ENCODE measurements at places on chromosomes 3 and 15.

- DNase-seq, result peak; percentile 19
Observed at GRCh38 chr15:69082021-69082502, 67.6 kb downstream of the NOX5 start.

- DNase-seq, result peak; percentile 30
Observed at GRCh38 chr3:79490165-79491028, 277.4 kb downstream of the ROBO1 start.

DNA sequence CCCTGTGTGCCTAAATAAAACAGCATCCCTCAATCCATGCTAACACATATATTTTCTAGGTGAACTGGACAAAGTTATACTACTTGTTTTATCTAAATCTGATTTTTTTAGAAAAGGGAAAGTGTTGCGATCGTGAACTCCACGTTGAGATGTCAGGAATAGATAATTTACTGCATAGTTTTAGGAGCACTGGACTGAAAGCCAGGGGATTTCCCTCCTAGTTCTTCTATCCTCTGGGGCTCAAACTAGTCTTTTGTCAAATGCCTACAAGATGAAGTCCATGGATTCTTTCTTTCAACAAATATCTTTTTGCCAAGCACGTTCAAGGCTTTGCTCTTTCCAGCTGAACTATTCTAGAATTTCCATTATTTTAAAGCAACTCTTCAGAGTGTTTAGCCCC lies 617 bp upstream of the HPS3 start:
- DNase-seq, result no peak

- DNase-seq, result no peak
Observed at GRCh38 chr3:72126441-72127223, 341.7 kb upstream of the PROK2 start.

DNA sequence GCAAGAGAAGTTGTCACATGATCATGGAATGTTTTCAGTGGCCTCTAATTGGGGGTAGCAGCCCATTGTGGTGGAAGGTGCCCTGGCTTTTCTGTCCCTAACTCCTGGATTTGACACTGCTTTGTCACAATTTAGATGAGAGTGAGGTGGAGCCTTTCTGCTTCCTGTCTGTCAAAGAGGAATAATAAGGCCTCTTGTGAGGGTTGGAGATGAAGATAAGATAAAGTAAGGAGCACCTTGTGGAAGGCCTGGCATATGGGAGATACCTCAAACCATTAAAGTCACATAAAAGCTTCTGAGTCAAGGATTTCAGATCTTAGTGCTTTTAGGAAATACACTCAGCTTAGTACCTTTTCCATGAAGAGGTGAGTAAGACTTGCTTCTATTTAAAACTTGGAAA lies 172.6 kb upstream of the FAM3D start:
- DNase-seq, result no peak

DNA sequence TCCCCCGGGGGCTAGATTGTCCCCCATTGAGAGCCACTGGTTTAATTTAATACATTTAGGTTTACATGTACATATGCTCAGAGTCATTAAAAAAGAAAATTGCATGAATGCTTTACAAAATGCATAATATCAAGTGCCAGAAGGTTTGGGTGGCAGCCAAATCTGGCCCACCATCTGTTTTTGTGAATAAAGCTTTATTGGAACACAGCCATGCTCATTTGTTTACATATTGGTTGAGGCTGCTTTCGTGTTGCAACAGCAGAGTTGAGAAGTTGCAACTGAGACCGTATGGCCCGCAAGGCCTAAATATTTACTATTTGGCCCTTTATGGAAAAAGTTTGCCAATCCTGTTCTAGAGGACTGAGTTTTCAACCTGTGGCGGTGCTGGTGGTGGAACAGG lies 32.1 kb upstream of the RGMA start:
- DNase-seq, result no peak

- DNase-seq, result no peak
Observed at GRCh38 chr3:33833408-33834095, 35.1 kb downstream of the PDCD6IP start.

- peak; percentile 69 for DNase-seq
Observed at GRCh38 chr15:77508541-77509243, 88.0 kb downstream of the HMG20A start.

- no peak for DNase-seq
Observed at GRCh38 chr3:42493126-42493797, 9.2 kb upstream of the VIPR1 start.

DNA sequence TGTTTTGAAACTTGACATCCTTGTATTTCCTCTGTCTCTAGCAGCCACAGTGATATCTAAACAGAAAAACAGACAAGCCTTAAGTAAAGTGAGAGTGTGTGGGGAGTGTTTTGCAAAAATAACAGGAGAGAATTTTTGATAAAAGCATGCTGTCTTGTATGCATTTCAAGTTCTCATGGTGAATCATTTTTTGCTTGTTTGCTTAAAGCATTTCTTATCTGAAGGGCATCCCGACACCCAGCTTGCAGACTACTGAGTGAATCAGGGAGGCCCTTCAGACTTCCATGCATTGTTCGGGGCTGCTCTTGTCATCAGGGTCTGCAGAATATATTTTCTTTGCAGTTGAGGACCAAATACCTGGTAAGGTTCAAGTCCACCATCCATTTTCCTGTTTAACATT lies 8.5 kb downstream of the CGNL1 start:
- DNase-seq, result no peak

GRCh38 chr3:152218602-152219001 lies 50.1 kb upstream of the MBNL1 start:
- no peak for DNase-seq

- DNase-seq, result no peak
Observed at GRCh38 chr15:54256190-54256589, 277.9 kb downstream of the UNC13C start.

All from psoas muscle (tissue), 8 donors.